Jurkat, Clone E6-1 (cell line): ENCODE measurements at places on chromosomes 5 and 9.

DNA sequence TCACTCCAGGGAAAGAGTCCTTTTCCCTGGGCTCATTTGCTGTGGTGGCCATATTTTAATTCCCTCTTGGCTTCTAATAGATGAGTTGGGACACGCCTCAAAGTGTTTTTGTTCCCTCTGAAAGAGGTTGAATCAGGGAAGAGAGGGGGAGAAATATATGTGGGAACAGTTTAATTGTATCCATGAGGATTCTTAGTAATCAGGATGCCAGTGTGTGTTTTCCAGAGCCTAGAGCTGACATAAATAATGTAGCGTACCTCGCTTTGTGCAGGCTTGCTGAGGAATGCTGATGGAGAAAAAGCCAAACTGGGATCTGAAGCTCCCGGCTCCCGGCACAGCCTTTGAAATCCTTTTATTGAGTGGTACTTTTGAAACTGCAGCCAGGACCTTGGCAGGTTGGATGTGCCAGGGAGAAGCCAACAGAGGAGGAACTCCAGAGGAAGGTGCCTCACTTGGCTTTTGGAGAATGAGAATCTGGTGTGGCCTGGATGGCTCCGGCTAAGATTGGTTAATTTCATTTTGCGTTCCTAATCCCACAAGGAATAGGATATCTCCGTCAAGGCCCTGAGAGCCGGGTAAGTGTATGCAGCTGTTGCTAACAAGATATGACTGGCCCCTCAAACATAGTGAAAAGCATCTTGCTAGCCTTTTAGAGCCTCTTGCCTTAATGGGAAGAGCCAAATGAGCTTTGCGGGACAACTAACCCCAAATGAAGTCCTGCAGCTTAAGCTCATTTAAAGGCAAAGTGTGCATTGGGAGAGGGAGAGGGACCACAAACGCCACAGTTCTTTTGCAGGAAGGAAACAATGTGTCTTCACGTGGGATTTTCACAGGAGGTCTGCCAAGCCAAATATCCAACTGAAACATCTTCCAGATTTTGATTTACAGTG is 471.1 kb upstream of the WWC1 start:
- DNase-seq, result no peak

DNA sequence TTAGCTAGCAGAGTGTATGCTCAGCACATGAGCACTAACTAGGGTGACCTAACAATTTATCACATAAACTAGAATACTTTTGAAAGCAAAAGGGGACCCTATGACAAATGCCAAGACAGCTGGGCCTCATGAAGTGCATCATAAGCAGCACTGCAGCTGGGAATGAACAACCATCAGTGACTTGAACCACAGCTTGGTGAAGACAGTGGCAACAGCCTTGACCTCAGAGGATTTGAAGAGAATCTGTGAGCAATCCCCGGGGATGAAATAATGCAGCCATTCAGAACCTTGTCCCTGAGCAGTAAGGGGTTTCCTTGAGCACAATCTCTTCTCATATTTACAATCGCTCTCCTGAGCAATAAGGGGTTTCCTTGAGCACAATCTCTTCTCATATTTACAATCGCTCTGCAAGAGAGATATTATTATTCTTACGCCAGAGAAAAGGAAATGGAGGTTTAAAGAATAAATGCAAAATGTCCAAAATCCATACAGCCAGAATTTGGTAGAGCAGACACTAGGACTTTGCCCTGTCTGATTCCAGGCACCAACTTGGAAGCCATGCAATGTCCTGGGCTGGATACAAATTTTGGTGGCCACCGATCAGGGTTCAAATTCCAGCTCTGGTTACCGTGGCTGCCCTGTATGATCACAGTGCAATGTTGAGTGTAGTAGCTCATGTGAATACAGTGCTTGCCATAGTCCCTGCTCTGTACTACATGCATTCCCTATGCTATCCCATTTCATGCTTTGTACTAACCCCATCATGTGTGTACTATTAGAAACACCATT is 846 bp upstream of the NSG2 start:
- DNase-seq, result no peak

DNA sequence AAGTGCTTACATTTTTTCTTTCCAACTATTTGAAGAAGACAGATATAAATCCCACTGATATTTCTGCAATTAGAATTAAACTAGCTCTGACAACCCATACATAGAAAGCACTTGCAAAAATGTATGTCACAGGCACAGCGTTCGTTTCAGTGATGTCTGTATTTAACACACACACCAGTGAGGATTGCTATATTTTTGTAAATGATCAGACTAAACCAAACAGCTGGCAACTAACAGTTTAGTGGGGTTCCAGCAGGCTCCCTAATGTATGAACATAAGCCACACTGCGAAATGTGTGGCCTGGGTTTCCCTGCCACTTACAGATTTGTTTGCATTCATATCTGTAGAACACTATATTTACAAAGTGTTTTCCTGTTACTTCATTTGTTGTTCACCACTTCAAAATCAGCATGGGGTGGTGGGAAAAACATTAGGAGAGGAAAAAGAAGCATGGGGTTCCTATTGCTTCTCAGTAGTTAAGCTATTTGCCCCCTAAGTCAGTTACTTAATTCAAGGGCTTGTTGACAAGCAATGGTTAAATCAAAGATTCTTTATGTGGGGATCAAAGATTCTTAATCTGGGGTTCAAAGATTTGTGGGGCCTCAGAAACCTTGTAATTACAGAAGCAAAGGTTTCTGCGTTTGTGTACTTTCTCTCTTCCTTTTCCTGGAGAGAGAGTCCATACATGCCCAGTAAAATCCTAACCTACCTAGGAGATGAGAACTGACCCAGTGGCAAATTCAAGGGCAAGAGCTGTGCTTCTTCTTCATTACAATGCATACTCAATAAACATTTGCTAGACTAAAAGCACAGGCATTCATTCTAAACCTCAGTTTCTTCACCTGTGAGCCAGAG is 27.1 kb downstream of the ZNF608 start:
- DNase-seq, result no peak

DNA sequence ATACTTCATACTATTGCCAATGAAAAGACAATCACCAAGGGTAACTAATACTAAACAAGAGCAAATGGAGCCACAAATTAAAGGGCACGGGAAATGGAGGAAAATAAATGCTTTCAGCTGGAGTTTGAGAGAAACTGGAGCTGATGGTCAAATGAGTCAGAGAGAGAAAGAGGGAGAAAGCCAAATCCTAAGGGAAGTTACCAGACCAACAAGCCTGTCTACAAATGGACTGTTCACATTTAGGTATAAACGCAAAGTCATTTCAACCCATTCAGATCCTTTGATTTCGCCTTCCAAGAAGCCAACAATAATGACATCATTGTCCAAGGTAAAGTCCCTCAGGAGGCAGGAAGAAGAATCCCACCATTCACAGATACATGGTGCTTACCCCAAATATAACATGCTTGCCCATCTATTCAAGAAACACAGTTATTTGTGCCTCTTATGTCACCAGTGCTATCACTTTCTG is 351.8 kb downstream of the RAB3C start:
- DNase-seq, result no peak

GRCh38 chr5:124746916-124747790 is 714 bp upstream of the ZNF608 start:
- no peak for DNase-seq

DNA sequence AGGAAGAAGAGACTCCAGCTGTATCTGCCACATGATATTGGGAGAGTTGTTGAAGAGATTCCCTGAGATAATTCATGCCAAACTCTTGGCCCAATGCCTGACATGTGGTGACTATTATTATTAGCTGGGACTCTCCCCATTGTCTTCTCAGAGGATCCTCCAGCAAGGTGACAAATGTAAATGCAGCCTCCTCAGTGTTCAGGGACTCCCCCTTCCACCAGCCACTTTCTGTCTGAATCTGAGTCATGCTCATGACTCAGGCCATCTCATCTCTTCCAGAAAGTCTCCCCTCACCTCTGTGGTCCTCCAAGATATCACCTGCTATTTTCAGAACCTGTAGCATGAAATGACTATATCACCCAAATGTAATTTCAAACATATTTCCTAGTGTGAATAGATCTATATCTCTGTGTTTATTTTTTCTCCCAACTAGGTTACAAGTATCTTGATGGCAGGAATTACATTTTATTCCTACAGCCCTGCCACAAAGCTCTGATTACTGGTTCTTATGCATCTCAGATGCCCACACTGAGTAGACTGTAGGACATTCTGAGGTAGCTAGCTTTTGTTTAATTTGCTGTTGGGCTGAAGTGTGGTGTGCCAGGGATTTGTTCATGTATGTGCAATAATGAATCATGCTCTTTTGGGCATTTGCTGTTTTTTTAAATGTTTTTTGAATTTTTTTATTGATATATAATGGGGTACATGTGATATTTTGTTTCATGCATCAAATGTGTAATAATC is 126.6 kb upstream of the IL12B start:
- DNase-seq, result no peak

DNA sequence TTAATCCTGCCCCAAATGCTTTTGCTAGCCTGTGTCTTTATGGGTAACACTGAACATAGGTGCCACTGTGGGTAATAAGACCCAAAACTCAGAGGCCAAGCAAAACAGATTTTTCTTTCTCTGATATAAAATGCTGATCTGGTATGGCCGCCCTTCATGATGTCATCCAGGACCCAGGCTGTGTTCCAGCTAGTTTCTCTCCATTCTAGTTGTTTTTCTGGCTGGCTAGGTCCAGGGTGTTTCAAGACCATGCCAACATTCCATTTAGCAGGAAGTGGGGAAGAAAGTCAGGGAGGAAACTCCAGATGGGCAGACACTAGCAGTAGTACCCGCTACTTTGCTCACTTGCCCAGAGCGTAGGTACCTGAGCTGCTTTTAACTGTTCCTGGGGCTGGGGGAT is 183.9 kb upstream of the OTULINL start:
- DNase-seq, result no peak

GRCh38 chr5:60267907-60268306 is 374.4 kb upstream of the PDE4D start:
- no peak for DNase-seq

- DNase-seq, result no peak
Observed at GRCh38 chr9:81537964-81538363, 151.4 kb downstream of the TLE1 start.

- no peak for DNase-seq
Observed at GRCh38 chr9:125440411-125440810, 178.8 kb downstream of the GAPVD1 start.

GRCh38 chr9:92769286-92769685 is 4.7 kb upstream of the BICD2 start:
- no peak for DNase-seq

DNA sequence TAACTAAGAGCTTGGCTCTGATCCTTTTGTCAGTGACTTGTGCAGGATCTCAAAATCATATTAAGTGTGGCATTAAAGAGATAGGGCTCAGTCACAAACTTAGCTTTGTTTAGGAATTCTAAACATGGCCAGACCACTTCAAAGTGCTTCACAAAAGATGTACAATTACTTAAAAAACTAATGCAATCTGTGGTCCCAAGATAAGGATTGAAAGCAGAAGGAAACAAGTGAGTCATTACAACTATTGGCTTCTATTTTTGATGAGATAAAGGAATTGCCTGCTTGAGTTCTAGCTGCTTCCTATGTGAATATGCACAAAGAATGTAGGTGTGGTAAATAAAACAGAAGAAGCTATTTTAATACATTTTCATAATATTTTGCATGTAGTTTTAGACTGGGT is 44.9 kb upstream of the SLC12A2 start:
- peak; percentile 47 for DNase-seq

DNA sequence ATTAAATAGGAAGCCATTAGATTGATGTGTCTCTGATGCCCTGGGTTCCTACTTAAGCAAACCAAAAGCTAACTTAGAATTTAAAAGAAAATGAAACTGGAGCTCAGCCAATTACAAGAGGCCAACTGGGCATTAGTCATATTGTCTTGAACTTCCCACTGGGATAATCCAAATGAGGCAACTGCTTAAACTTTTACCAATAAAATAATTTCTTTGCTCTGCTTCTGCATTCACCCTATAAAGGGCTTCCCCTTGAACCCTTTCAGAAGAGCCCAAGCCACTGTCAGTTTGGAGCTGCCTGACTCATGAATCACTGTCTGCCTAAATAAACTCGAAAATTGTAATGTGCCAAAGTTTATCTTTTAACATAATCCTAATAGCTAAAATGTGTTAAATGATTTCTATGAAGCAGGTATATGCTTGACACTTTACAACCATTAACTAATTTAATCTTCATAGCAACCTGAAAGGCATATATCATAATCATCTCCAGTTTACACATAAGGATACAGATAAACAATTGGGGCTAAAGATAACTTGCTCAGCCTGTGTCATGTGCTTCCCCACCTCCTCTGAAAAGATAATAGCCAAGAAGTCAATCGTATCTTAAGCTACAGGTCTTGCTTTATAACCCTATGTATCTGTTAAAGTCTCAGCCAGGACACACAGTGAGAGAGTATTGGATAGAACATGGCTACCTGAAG is 11.5 kb downstream of the GPR150 start:
- no peak for DNase-seq

DNA sequence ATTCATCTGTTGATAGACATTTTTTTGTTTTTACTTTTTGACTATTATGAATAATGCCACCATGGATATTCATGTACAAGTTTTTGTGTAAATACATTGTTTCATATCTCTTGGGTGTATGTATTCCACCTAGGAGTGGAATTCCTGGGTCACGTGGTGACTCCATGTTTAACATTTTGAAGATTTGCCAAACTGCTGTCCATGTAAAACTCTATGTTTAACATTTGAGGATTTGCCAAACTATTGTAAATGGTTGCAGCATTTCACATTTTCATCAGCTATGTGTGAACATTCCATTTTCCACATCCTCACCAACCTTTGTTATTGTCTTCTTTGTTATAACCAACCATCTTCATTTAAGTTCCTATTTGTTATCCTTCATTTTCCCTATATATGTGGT is 12.2 kb downstream of the TMEFF1 start:
- no peak for DNase-seq
